ENCODE measurements at places on chromosomes 6 and 20. TPM values are rescaled to one million over a fixed set of nuclear protein-coding genes. Genes with fewer than 3 reads are reported as not detected.

NHSL1 gene
- total RNA-seq: 13.9 TPM

KCNK5 gene
- total RNA-seq: not detected

HDGFL1 gene
- not detected for total RNA-seq

PM20D2 gene
- 52.7 TPM for total RNA-seq

AVP gene
- not detected for total RNA-seq

CYP39A1 gene
- total RNA-seq: 2.1 TPM

BTNL2 gene
- total RNA-seq: not detected

DHX16 gene
- total RNA-seq: 86.3 TPM

ATRN gene
- 18.1 TPM for total RNA-seq

Data from SJSA1 (cell line).